ENCODE measurements at places on chromosomes 5 and 9.
A peak's percentile ranks its signal among the peaks of the same experiment; 100 is the strongest.

- no peak for DNase-seq
Measured at GRCh38 chr5:25327172-25327571, 682.4 kb upstream of the CDH10 start.

GRCh38 chr9:105359892-105360291 lies 87.9 kb upstream of the FSD1L start:
- peak; percentile 21 for DNase-seq

GRCh38 chr9:127548352-127548881 lies 63.7 kb upstream of the STXBP1 start:
- no peak for DNase-seq

DNA sequence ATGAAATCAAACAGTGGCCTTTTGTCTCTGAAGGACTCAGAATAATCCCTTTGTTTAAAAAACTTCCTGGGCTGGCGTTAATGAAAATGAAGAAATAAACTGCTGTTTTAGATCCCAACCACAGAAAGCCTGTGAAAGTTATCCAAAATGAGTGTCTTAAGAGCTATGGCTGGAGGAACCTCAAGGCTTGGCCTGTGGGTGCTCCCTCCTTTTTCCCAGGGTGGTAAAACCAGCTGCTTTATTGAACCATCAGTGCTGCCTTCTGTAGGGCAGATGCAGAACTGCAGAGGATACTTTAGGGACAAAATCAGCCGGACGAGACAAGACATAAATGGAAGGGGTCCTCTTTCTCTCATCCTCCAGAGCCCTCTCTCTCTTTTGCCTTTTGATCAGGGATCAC lies 100.9 kb downstream of the SMARCA2 start:
- DNase-seq: no peak

- DNase-seq: no peak
Measured at GRCh38 chr5:9787861-9788600, 157.9 kb upstream of the TAS2R1 start.

DNA sequence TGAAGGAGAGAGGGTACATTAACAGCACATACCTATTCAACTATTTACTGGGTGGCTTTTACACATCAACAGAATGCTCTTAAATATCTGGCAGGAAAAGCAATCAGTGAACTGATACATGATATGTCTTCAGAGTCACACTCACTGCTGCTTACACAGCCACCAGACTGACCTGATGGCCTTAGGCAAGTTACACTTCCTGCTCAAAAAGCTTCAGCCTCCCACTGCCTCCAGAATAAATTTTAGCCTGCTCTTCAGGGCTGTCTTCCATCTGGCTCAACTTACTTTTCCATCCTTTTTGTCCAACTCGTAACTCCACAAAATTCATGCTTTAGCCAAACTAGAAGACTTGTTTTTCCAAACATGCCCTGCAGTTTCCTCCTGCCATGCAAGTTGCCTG lies 10.7 kb downstream of the LOX start:
- DNase-seq: no peak

DNA sequence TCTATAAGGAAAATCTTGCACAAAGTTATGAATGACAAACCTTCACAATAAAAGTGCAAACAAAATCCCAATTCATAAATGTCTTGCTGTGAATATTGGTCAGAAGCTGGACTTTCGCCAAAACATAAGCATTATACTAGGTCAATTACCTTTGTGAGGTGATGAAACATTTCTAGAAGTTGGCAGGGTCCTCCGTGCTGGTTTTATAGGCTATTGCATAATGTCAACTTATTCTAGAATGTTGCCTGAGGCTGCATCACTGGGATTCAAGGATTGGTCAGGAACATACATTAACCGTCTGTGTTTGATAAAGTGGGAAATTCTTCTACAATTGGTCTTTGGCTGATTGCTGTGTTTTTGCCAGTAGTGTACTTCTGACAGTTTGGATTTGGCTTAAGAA lies 49.8 kb upstream of the PALM2AKAP2 start:
- no peak for DNase-seq

- DNase-seq: no peak
Measured at GRCh38 chr5:26740182-26740581, 298.2 kb downstream of the CDH9 start.

DNA sequence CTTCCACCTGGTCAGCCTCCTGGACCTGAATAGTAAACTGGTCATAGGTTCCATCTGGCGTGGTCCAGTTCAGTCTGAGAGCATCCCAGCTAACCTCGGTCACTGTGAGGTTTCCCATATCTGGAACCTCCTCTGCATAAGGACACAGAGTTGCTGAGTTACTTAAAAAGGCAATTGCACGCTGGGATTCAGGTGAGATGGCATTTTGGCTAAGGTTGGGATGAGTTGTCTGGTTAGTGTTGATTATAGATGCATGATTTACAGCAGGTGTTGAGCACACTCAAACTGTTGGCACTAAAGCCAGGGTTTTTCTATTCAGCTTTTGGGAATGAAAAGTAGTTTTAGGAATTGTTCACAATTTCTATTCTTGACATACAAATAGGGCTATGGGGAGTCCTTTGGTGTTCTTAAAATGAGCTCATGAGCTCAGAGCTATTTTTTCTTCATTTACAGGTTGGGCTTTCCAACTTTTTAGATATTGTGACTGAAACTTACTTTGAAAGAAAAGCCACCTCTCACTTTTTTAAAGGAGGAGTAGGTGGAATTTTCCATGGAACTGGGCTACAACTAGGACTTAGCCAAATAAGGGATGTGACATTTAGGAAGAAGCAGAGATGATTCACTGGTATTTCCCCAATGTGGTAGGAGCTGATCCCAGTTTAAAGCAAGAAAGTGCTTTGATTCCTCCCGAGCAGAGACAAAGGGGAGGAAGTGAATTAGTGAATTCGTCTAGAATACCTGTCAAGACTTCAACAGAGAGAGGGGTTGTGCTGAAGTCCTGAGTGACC lies 54.7 kb downstream of the TNC start:
- peak; percentile 23 for DNase-seq

- DNase-seq: no peak
Measured at GRCh38 chr9:128169925-128170324, 9.9 kb downstream of the BBLN start.

GRCh38 chr9:16174915-16175314 lies 622.1 kb downstream of the CCDC171 start:
- DNase-seq: no peak

DNA sequence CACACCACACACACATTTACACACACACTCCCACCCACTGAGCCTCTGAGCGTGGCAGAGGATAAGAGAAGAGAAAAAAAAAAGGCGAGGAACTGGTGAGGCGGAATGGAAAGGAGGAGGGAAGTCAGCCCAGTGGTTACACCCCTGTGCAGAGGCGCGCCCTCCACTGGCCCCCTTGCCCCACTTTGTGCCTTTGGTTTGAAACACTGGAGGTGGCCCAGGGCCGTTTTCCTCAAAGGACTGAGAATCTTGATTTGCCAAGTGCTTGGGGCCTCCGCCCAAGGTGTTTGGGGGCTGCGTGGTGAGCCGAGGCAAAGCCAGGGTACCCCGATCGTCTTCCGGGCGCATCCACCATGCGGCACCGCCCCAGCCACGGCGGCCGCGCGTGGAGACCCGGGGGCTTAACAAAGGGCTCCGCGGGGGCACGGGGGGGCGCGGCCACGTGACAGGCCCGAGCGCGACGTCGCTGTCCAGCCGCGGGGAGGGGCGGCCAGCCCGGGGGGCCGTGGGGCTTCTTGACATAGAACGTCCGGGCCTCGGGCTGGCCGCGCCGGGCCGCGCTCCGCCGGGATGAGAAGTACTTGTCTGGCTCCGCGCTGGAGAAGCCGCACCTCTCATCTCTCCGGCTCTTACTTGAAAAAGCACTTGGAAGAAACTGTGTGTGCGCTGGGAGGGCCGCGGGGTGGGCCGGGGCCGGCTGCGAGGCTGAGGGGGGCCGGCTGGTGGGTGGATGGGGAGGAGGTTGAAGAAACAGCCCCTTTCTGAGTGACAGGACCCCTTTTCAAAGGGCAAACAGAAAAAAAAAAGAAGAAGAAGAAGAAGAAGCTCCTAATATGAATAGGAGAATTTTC lies 21.0 kb downstream of the NR2F1 start:
- no peak for DNase-seq

DNA sequence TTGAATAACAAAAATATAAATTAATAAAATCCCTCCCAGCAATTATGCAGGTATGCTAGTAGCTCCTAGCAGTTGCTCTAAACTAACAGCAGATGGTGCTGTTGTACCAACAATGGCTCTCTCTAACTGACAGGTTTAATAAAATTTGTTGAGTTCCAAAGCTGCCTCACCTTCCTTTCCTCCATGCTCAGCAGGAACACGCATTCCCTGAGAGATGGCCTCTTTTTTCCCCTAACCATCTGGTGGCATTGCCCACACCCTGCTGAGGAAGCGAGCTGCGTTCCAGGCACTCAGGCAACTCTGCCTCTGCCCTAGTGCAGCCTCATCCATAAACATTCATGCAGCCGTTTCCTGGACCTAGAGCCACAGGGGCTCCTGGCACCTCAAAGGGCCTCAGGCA lies 106.2 kb downstream of the KLHL3 start:
- no peak for DNase-seq

DNA sequence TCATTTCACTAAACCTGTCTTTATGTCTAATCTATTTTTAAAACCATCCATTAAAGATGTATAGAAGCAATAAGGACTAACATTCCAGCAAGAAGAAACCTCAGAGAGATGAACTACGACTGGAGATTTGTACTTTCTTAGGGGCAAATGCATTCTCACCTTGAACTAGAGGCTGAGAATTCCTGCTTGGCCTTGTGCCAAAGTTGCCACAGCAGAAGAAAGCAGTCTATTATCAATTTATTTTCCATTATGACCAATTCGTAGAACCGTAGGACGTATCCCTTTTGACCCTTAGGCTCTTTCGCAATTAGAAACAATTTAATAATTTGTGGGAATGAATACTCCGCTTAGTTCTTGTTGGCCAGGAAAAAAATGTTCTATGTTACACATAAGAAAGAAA lies 1647.4 kb upstream of the CDH9 start:
- DNase-seq: no peak

GRCh38 chr5:54807421-54807820 lies 178.0 kb downstream of the ESM1 start:
- peak; percentile 68 for DNase-seq

DNA sequence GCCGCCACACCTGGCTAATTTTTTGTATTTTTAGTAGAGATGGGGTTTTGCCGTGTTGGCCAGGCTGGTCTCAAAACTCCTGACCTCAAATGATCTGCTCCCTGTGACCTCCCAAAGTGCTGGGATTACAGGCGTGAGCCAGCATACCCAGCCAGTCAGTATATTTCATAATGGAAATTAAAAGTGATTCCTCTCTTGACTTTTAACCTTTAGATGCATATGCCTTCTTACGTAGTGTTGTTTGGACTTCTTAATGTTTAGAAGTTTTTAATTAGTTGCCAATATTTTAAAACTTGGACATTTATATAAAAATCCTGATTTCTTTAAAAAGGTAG lies 22.4 kb downstream of the DENND4C start:
- DNase-seq: no peak

DNA sequence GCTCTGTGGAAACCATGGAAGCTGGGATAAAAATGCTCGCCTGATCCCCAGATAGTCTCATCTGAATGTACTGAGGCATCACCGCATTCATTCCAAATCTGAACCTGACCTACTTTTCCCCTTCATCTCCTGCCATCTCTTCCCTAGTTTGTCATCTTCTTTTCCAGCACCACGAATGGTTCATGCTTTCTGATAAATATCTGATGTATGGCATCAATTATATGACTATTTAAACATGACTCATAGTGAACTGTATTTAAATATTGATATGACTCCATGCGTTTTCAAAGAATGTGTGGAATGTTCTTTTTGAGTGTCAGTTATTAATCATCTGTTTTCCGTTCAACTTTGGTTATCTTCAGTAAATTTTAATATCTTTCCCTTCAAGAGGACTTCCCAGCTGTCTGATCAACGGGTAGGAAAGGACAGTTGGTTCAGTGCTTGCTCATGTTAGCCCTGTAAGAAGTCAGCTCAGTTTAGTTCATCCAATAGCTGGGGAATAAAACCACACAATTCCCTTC lies 21.1 kb downstream of the BASP1 start:
- DNase-seq: no peak

GRCh38 chr9:36036780-36037548 lies at the start of gene RECK:
TSS of gene RECK (plus strand) at chr9:36036913. CDS start at chr9:36036999, 86 bp downstream.
- DNase-seq: peak; percentile 60

- DNase-seq: no peak
Measured at GRCh38 chr5:175542232-175542965, 64.0 kb downstream of the SFXN1 start.

DNA sequence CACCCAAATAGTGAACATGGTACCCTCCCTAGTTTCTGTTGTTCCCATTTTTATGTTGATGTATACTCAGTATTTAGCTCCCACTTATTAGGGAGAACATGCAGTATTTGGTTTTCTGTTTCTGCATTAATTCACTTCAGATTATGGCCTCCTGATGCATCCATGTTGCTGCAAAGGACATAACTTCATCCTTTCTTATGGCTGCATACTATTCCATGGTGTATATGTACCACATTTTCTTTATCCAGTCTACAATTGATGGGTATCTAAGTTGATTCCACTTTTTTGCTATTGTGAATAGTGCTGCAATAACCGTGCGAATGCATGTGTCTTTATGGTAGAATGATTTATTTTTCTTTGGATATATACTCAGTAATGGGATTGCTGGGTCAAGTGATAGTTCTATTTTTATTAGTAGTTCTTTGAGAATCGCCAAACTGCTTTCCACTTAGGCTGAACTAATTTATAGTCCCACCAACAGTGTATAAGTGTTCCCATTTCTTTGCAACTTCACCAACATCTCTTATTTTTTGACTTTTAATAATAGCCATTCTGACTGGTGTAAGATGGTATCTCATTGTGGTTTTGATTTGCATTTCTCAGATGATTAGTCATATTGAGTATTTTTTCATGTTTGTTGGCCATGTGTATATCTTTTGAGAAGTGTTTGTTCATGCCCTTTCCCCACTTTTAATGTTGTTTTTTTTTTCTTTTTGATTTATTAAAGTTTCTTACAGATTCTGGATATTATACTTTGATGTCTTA lies 79.6 kb downstream of the SMIM15 start:
- no peak for DNase-seq

- no peak for DNase-seq
Measured at GRCh38 chr5:176373100-176373818, 8.0 kb downstream of the ARL10 start.

- no peak for DNase-seq
Measured at GRCh38 chr9:7965063-7965462, 165.5 kb upstream of the DMAC1 start.

DNA sequence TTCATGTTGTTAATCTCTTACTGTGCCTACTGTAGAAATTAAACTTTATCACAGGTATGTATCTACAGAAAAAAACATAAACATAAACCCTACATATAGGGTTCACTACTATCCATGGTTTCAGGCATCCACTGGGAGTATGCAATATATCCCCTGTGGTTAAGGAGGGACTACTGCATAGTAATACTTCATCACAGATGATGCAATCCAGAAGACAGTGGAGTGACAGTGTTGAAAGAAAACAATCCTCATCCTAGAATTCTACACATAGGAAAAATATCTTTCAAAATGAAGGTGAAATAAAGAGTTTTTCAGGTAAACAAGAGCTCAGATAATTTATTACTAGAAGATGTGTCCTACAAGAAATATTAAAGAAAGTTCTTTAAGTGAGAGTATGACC lies 105.9 kb downstream of the HOMER1 start:
- no peak for DNase-seq

GRCh38 chr5:178304761-178305645 lies 72.4 kb upstream of the PHYKPL start:
- no peak for DNase-seq

- DNase-seq: peak; percentile 38
Measured at GRCh38 chr5:81782811-81783210, 31.9 kb upstream of the SSBP2 start.

Measured in skeletal muscle cell (primary cell).